Activated naive CD4-positive, alpha-beta T cell (primary cell): ENCODE measurements at places on chromosomes 7 and 10.

- peak; percentile 22 for DNase-seq
Observed at GRCh38 chr10:70925377-70926225, 37.2 kb upstream of the PCBD1 start.

GRCh38 chr10:133618851-133619250 lies 7.7 kb downstream of the FRG2B start:
- no peak for DNase-seq

- DNase-seq, result no peak
Observed at GRCh38 chr7:18393465-18394118, 102.0 kb upstream of the HDAC9 start.

DNA sequence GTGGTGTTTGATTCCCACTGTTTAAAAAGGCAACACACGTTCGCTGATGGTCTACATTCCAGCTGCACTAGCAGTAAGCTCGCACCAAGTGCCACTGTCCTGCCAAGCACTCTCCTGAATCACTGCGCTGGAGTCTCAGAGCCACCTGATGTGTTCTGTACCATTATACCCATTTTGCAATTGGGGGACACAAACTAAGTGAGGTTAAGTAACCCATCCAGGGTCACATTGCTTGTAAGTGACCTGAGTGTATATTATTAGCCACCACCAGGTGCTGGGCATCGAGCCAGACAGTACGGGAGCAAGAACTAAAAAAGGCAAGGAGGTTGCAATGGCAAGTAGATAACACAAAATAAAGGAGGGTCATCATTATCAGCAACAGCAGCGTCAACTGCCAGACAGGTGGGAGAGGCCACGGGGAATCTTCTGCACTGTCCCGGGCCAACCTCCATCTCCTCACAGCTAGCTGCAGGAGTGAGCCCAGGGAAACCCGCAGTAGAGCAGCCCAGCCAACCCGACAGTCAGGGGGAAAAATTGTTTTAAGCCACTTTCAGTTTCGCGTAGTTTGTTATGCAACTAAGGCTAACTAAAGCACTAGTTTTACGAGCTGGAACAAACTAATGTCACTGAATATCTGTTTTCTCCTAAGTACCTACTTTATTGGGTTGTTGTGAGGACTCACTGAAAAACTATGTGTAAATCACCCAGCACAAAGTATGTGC lies 712 bp upstream of the CPVL start:
- no peak for DNase-seq

GRCh38 chr7:68964060-68964459 lies 634.2 kb upstream of the AUTS2 start:
- no peak for DNase-seq

- no peak for DNase-seq
Observed at GRCh38 chr7:25928549-25929330, 223.3 kb upstream of the NFE2L3 start.

DNA sequence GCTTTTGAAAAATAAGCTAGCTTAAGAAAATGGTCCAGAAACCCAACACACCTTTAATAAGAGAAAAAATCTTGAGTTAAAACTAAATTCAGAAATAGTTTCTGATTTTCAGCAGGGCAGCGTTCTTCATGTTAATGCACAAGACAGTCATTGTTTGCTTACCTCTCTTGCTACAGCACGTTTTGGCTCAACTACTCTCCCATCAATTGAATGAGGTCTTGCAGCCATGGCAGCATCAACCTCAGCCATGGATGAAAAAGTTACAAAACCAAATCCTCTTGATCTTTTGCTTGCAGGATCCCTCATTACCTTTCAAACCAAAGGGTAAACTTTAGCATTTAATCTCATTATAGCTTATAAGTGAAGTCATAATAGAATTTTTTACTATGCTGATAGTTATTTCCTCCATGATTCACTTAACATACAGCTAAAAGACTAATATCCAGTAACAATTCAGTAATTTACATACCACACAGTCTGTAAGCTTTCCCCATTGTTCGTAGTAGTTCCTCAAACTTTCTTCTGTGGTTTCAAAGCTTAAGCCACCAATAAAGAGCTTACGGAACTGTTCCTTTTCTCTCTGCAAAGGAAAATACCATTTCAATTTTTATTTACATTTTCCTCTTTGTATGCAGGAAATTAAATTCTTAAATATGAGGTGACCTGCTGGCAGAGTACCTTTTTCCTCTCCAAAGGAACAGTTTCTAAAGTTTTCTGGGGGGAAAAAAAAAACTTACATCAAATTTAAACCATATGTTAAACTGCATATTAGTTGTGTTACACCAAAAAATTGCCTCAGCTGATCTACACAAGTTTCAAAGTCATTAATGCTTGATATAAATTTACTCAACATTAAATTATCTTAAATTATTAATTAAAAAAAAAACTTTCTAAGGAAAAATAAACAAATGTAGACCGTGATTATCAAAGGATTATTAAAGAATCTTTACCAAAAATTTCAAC lies 3.1 kb downstream of the HNRNPA2B1 start:
- DNase-seq, result no peak
